ENCODE measurements at places on chromosomes 7 and 10.

- DNase-seq, result no peak
Measured at GRCh38 chr10:69410487-69410886, 6.2 kb downstream of the TACR2 start.

DNA sequence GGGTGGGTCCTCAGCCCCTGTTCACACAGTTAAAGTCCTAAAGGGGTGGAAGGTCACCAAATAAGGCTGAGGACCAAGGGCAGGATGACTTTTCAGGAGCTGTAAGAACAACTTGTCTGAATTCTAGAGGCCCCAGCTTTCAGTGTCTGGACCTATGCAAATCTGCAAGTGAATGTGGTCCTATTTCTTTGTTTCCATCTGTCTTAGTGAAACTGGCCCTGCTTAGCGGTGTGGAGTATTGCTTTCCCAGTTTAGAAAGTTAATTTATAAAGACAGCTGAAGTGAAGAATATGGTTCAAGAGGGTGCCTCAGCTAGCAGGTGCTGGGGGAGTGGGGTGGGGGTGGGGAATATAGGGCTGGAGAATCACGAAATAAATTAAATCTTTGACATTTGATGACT is 40.1 kb downstream of the HHEX start:
- DNase-seq, result no peak

GRCh38 chr7:1897076-1897860 is 227.2 kb downstream of the ELFN1 start:
- no peak for DNase-seq

DNA sequence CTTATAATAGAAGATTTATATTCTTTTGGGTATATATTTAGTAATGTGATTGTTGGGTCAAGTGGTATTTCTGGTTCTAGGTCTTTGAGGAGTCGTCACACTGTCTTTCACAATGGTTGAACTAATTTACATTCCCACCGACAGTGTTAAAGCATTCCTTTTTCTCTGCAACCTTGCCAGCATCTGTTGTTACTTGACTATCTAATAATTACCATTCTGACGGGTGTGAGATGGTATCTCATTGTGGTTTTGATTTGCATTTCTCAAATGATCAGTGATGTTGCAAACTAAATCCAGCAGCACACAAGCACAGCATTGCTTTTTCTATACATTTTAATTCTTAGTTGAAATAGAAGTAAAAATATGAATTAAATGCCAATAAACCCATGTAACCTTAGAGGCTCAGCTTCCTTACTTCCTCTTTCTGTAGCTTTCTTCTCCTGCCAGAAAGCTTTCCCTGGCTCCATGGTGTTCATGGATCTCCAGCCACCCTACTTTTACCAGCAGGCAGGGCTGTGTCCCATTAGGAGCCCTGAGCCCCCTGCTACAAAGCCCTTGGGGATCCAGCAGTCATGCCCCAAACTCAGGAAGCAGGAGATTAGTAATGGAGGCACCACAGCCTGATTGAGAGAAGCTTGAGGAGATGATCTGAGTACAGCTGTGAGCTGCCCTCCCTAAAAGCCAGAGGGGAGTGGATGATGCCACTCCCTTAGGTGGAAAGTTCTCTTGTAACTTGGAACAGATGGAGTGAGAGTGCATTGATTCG is 158.6 kb downstream of the TMEM178B start:
- no peak for DNase-seq

DNA sequence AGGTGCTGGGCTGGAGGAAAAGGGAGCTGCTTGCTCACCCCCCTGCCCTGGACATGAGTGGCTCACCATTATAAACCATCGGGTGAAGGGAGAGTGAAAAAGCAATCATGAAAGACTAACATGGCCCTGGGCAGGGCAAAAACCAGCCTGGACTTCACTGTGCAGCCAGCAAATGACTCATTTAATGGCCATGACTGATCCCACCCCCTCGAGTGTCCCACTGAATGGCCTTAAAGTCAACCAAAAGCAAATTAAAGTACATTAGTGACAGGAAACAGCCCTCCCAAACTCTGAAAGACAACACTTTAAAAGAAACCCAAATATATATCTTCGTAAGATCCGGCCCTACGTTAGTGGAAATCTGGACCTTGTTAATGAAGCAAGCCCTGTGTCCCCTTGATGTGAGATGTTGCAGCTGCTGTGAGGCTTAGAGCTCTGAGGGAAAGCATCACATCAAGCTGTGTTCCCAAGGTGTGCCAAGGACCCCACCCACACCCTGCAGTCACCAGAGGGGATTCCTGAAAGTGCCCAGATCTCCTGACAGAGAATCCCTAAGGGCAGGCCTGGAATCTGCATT is 31.2 kb downstream of the ADCYAP1R1 start:
- no peak for DNase-seq

GRCh38 chr7:859359-860030 is 16.9 kb upstream of the GET4 start:
- DNase-seq, result no peak

DNA sequence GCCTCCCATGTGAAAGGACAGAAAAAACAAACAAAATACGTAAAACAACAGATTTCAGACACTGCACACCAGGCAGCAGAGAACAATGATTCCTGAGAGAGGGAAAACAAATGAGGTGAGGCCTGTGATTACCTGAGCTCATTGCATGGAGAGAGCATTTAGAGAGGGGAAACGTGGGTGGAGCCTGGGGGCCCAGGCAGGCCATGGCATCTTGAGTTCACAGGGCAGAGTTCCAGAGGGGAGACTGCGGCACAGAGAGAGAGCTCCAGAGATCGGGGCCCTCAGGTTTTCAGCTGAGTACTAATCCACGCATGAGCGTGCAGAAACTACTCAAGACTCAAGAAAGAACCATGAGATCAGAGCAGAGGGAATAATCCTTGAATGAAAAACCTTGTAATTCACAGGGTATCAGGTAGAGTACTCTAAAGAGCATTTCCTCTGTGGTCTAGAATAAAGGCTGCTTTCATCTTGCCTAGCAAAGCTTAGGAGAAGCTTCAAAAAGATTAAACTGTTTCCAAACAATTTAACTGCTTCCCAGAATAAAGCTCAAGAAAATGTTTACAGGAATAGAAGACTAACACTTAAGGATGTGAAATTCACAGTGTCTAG is 46.6 kb upstream of the ARHGAP12 start:
- no peak for DNase-seq

- no peak for DNase-seq
Measured at GRCh38 chr10:44340557-44340956, 44.3 kb downstream of the CXCL12 start.

GRCh38 chr7:8638076-8638475 is 204.7 kb downstream of the NXPH1 start:
- DNase-seq, result no peak

- no peak for DNase-seq
Measured at GRCh38 chr7:91291902-91292301, 27.7 kb downstream of the FZD1 start.

DNA sequence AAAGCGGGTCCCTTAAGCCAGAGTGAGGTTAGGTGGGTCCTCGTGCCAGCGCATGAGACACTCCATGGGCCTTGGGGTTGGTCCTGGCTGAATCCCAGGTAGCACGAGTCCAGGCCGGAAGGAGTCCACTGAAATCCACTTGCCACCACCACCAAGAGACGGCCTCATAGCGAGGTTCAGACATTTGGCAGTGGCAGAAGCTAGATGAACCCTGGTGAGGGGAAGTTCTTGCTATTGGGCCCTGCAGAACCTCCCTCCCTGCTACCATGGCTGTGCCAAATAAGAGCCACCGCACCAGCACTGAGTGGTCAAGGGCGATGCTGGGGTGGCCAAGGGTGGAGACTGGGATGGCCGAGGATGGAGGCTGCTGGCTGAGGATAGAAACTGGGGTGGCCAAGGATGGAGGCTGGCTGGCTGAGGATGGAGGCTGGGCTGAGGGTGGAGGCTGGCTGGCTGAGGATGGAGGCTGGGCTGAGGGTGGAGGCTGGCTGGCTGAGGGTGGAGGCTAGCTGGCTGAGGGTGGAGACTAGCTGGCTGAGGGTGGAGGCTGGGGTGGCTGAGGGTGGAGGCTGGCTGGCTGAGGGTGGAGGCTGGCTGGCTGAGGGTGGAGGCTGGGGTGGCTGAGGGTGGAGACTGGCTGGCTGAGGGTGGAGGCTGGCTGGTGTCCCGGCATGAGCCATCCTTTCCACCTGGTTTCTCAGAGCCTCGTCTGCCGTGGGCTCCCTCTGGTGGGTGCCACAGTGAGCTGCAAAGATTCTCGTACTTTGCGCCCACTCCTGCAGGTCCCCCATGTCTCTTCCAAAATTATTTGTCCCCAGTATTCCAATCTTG is 88.2 kb downstream of the ELFN1 start:
- DNase-seq, result peak; percentile 4

DNA sequence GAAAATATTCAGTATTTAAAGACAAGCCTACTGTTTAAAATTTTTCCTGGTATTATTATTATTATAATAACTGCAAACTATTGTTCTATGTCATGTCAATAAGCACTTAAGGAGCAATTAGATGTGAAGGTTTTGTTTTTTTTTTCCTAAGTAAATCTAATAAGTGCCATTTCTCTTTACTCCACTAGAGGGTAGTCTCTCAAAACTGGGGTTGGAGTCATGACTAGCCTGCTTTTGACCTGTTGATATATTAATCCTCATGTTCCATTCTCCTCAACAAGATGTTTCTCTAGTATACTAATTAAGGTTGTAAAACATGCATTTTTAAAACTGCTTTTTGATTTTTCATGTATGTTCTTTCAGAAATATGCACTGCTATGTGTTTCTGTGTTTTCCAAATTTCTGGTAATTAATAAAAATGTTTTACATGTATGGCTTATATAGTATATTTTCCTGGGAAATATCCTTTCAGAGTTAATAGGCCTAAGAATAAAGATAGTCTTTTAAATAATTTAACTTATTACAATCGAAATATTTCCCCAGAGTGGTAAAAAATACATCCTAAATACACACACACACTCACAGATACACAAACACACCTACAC is 1.0 kb upstream of the LRRN3 start:
- DNase-seq, result peak; percentile 51

- no peak for DNase-seq
Measured at GRCh38 chr10:97267671-97268070, 24.8 kb downstream of the ARHGAP19 start.

DNA sequence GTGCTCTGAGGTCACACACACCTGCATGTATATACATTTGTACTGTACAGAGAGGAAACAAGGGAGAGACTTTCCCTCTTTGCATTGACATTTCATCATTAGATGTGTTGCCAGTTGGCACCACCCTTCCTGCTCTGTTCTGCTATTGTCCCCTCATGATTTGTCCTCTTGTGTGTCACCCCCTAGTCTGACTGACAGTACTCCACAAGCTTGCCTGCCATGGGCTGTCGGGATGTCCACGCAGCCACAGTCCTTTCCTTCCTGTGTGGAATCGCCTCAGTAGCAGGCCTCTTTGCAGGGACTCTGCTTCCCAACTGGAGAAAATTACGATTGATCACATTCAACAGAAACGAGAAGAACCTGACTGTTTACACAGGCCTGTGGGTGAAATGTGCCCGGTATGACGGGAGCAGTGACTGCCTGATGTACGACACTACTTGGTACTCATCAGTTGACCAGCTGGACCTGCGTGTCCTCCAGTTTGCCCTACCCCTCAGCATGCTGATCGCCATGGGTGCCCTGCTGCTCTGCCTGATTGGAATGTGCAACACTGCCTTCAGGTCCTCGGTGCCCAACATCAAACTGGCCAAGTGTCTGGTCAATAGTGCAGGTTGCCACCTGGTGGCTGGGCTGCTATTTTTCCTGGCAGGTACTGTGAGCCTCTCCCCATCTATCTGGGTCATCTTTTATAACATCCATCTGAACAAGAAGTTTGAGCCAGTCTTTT is 9.4 kb downstream of the CLDN12 start:
- no peak for DNase-seq

DNA sequence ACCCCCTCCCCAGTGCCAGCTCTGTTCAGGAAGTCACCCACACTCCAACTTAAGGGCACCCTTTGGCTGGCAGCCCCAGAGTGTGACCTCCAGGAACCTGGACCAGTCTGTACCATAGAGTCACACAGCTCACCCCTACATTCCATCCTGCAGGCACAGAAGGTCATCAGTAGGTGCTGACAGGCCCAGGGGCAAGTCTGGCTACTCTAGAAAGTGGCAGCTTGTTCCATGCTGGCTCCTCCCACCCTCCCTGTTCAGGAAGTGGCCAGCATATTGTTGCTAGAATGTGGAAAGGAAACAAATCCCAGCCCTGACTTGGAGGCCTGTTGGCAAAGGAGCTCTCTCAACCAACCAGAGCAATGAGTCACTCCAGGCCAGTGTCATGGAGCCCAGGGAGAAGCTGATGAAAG is 3.2 kb upstream of the NCOA4 start:
- DNase-seq, result peak; percentile 90

DNA sequence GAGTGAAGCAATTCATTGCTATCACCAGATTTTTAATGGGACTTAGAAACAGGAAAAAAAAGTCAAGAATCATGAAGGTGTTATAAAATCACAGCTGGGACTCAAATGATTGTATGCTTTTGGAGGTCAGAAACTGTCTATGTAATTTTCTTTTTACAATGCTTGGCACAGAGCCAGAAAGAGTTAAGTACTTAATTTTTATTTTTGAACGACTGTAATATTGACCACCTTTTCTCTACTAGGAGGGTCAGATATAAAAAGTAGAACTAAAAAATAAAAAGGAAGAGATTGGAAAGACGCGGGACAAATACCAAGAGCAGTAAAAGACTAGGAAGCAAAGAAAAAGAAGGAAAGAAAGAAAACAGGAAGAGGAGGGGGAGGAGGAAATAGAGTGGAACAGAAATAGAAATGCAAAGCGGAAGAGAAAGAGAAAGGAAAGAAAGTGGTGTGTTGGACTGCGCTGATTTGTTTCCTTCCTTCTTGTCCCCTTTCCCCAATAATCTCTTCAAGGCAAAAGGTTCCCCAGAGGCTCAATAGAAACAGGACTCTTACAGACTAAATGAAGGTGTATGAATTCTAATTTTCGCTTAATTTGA is 23.2 kb upstream of the C1GALT1 start:
- DNase-seq, result no peak

DNA sequence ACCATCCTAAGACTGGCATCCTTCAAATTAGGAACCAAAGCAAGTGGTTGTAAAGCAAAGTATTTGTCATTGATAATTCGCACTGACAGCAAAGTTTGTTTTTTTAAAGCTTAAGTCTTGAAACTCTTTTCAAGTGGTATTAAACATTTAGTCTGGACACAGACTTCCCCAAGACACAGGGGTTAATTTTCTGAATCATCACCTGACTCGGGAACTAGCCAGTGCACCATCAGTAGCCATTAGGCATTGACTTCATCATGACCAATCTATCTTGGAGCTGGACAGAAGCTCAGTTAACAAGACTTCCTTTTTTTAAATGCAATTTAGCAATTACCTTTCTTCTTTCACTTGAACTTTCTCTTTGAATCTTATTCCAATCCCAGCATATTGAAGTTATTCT is 210.6 kb downstream of the ZNF365 start:
- peak; percentile 45 for DNase-seq

DNA sequence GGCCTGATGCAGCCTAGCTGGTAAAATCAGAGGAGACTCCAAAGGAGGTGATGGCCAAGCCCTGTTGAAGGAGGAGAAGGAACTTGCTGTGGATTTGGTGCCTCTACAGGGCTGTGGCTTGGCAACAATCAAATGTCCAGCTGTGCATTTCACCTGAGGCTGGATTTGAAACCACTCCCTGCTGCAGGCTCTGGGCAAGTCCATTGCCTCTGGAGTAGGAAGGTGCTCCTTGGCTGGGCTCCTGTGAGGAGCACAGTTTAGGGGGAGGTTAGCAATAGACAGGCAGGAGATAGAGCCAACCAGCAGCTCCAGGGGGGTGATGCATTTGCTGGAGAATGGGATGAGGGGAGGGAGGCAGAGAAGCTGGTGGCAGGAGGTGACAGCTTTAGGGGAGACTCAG is 26.5 kb downstream of the CDH23 start:
- DNase-seq, result no peak

- no peak for DNase-seq
Measured at GRCh38 chr10:66924674-66925345, 1.0 kb upstream of the LRRTM3 start.

- no peak for DNase-seq
Measured at GRCh38 chr7:9890092-9890491, 1083.6 kb upstream of the PHF14 start.
